ENCODE measurements at places on chromosomes 5 and 9. TPM values are rescaled to one million over a fixed set of nuclear protein-coding genes. Genes with fewer than 3 reads are reported as not detected.

The GNG10 gene
- total RNA-seq: 40.2 TPM

- no peaks in the 10 kb centered on the region for H3K27me3 ChIP-seq
- H3K27ac ChIP-seq: no peak within 1 kb of the TSS
- peak; percentile 15 for DNase-seq
- no peaks in the 10 kb centered on the region for H3K36me3 ChIP-seq
Measured at GRCh38 chr9:134880484-134881312, at the start of gene FCN2. Gene FCN2, plus strand, starts transcription at chr9:134880810. Its CDS starts 12 bp downstream, at chr9:134880822.

GRCh38 chr9:94656200-94656599, 16.9 kb upstream of the FBP1 start:
- peak; percentile 72 for DNase-seq
- peaks cover 10% of the 10 kb centered on the region for H3K4me1 ChIP-seq
- no peak overlapping the region for H3K4me3 ChIP-seq
- no peaks in the 10 kb centered on the region for H3K27me3 ChIP-seq

The FOXD4L5 gene
- 0.13 TPM for total RNA-seq

GRCh38 chr5:81242906-81243436, 9.8 kb downstream of the CKMT2 start:
- DNase-seq: no peak
- H3K4me3 ChIP-seq: no peak overlapping the region
- H3K27me3 ChIP-seq: no peaks in the 10 kb centered on the region

DNA sequence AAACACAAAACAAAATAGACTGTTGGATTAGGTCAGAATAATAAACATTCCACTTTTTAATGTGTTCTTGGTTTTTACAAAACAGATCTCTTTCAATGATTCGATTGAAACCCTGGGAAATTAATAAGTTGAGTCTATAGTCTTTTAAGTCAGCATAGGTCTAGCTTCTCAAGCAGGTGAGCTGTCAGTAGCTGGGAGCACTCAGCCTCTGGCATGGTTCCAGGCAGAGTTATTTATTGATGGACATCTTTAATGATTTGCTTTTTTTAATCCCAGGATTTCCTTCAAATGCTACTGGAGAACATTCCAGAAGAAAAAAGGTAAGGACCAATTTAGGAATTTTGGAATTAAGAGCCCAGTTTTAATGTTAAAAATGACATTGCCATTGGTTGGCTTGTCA, 241.0 kb downstream of the AOPEP start:
- no peaks in the 10 kb centered on the region for H3K36me3 ChIP-seq
- H3K27ac ChIP-seq: no peak overlapping the region
- no peaks in the 10 kb centered on the region for H3K27me3 ChIP-seq

DNA sequence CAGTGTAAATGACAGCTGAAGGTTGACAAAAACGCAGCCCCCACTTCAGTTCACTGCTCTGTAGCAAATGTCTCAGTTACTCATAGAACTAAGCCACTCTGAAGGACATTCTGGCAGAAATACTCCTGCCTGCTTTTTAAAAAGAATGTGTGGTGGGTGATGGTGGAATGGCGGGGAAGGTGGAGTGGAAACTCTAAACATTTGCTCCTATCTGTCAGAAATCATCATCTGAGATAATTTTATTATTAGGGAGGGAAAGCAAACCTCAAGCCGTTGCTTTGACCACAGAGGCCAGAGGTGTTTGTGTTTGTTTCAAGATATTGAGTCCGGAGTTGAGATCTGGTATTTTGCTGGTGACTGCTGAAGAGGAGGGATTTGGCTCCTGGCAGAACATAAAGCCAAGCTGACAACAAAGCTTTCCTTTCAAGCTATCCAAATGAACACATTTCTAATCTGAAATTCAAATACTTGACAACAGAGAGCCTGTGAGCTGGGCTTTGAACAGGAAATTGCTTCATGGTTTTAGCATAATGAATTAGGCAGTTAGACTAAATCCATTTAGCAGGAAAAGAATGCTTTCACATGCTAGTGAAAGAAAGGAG, 362.7 kb downstream of the CSNK1G3 start:
- H3K4me3 ChIP-seq: no peak overlapping the region
- no peak for DNase-seq
- H3K36me3 ChIP-seq: no peaks in the 10 kb centered on the region
- no peaks in the 10 kb centered on the region for H3K27me3 ChIP-seq
- H3K27ac ChIP-seq: no peak overlapping the region

- no peak for DNase-seq
- H3K36me3 ChIP-seq: no peaks in the 10 kb centered on the region
- no peak overlapping the region for H3K4me3 ChIP-seq
- no peaks in the 10 kb centered on the region for H3K4me1 ChIP-seq
- H3K27me3 ChIP-seq: no peaks in the 10 kb centered on the region
Measured at GRCh38 chr5:133732536-133732935, 120.2 kb upstream of the FSTL4 start.

GRCh38 chr9:108973895-108974294, 39.4 kb downstream of the CTNNAL1 start:
- no peak for DNase-seq
- no peaks in the 10 kb centered on the region for H3K4me1 ChIP-seq
- no peaks in the 10 kb centered on the region for H3K36me3 ChIP-seq
- H3K27ac ChIP-seq: no peak overlapping the region

- H3K27me3 ChIP-seq: no peaks in the 10 kb centered on the region
- H3K36me3 ChIP-seq: peaks cover 29% of the 10 kb centered on the region
- peaks cover 30% of the 10 kb centered on the region for H3K4me1 ChIP-seq
- DNase-seq: no peak
- no peak overlapping the region for H3K27ac ChIP-seq
Measured at GRCh38 chr9:127452691-127453090, 1.4 kb downstream of the LRSAM1 start.

The CMYA5 gene
- 0.77 TPM for total RNA-seq

GRCh38 chr9:87570000-87570908, 72.6 kb downstream of the DAPK1 start:
- H3K36me3 ChIP-seq: no peaks in the 10 kb centered on the region
- H3K4me3 ChIP-seq: no peak overlapping the region
- peaks cover 41% of the 10 kb centered on the region for H3K4me1 ChIP-seq
- no peak for DNase-seq
- peak overlapping the region; percentile 57 for H3K27ac ChIP-seq

- H3K27ac ChIP-seq: no peak overlapping the region
- H3K27me3 ChIP-seq: no peaks in the 10 kb centered on the region
- H3K4me1 ChIP-seq: no peaks in the 10 kb centered on the region
- DNase-seq: no peak
- H3K36me3 ChIP-seq: no peaks in the 10 kb centered on the region
Measured at GRCh38 chr9:72324974-72325373, 40.0 kb downstream of the ZFAND5 start.

DNA sequence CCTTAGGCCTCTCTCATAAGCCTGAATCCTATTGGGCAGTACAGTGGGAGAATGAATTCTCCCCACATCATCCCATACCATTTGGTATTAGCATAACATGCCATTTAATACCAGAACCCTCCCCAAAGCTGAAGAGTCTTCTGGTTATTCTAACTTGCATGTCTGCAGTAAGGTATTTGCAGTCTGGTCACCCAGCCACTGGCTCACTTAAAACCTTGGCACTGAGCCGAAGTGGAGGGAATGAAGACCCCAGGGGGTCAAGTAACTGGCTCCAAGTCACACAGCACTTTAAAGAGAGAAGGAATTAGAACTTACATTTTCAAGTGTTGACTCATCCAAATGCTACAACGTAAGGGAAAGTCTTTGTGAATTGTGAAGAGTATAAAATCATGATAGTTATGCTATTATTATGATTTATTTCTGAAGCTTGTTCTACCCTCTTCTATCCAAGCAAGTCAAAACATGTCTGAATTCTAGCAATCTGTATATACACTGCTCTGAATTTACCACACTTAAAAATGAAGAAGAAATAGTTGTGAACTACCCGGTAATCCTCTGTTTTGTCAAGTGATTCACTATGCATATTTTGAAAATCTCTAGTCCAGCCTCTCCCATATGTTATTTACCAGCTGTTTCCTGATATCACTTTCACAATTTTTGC, 28.5 kb downstream of the GLRA1 start:
- H3K36me3 ChIP-seq: no peaks in the 10 kb centered on the region
- no peaks in the 10 kb centered on the region for H3K4me1 ChIP-seq
- DNase-seq: no peak
- H3K27me3 ChIP-seq: no peaks in the 10 kb centered on the region

DNA sequence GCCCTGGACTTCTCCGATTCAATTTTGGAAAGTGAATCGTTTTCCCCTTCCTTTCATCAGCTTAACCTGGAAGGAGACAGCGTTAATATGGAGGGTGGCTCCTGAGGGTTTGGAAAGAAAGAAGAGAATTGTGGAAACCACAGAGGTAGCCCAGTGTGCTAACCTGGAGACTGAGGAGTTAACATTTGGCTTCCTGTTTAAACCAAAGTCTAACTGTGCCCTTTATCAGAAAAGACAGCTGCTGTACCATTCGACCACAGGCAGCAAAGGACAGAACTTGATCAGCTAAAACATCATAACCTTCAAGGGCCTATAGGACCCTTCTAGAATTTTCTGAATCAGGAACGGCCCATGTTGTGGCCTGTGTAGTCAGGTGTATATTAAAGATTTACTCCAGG, 735 bp downstream of the IDNK start:
- DNase-seq: no peak
- peaks cover 5% of the 10 kb centered on the region for H3K4me1 ChIP-seq
- peak overlapping the region; percentile 93 for H3K27ac ChIP-seq
- no peaks in the 10 kb centered on the region for H3K36me3 ChIP-seq
- H3K4me3 ChIP-seq: peak overlapping the region; percentile 85
- H3K27me3 ChIP-seq: no peaks in the 10 kb centered on the region

DNA sequence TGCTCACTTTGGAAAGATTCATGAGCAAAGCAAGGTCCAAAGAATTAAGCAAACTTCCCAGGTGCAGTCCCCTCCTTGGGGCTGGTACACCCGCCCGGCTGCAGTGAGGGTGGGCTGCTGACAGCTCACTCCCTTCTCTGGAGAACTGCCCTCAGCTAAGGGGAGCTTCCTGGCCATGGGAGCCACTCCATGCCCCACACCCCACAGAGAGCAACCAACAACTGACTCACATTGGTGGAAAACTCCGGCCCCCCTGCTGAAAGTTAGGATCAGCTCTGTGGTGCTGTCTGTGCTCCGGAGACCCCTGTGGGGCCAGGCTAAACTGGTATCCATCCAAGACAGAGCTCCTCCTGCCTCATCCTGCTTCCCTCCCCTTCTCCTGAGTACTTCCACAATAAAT, 223.0 kb downstream of the GABBR2 start:
- H3K4me3 ChIP-seq: no peak overlapping the region
- no peaks in the 10 kb centered on the region for H3K36me3 ChIP-seq
- no peaks in the 10 kb centered on the region for H3K27me3 ChIP-seq
- no peak for DNase-seq
- no peak overlapping the region for H3K27ac ChIP-seq

DNA sequence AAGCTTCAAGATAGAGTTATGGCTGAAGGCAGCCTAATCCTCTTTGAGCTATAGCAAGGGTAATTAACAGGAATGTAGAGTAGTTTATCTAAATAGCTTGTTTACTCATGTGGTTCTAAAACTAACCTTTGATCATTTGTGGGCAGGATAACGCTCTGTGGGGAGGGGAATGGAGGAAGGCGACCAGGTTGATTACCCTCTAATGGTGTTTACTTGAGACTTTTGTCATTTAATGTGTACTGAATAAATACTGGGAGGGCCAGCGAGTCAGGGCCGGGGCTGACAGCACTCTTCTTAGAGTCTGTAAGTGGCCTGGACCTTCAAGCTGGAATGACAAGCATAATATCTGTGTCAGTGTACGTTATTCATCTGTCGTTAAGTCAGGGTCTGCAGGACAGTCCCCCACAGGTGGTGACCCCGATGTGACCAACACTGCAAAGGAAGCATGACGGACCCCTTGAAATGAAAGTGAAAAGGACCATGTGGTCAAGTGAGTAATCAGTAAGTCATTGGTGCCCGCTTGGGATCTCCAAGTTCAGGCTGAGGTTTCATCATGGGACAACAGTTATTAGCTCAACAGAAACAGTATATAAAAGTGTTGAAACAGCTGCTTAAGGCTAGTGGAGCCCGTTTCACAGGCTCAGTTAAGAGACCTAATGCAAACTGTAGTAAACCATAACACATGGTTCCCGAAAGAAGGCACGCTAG, 162.6 kb downstream of the CPLANE1 start:
- H3K4me1 ChIP-seq: no peaks in the 10 kb centered on the region
- DNase-seq: no peak
- H3K36me3 ChIP-seq: no peaks in the 10 kb centered on the region
- no peak overlapping the region for H3K27ac ChIP-seq
- H3K4me3 ChIP-seq: no peak overlapping the region
- H3K27me3 ChIP-seq: no peaks in the 10 kb centered on the region

GRCh38 chr9:18658804-18659705, 185.1 kb downstream of the ADAMTSL1 start:
- no peaks in the 10 kb centered on the region for H3K36me3 ChIP-seq
- no peak overlapping the region for H3K27ac ChIP-seq
- H3K4me1 ChIP-seq: no peaks in the 10 kb centered on the region
